Activated CD8-positive, alpha-beta T cell treated with anti-CD3 and anti-CD28 coated beads, Interleukin-2, amount 10 ng/mL, durations not matched to agents 7 days and 5 days (primary cell): ENCODE measurements at places on chromosomes 4 and X. TPM values are rescaled to one million over a fixed set of nuclear protein-coding genes. Genes with fewer than 3 reads are reported as not detected.

GRCh38 chr4:16123356-16124084, 39.7 kb upstream of the PROM1 start:
- no peak for DNase-seq

CCDC120 gene
- 5.4 TPM for total RNA-seq

DNA sequence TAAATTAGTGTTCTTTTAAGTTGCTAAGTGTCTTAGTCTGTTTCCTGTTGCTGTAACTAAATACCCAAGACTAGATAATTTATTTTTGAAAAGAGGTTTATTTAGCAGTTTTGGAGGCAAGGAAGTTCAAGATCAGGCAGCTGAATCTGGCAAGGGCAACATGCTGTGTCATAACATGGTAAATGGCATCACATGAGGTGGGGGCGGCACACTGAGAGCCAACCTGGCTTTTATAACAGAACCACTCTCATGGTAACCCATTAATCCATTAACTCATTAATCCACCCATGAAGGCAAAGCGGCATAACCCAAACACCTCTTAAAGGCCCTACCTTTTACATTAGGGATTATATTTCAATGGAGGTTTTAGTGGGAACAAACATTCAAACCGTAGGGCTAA, 182.2 kb upstream of the GATB start:
- no peak for DNase-seq

CCDC160 gene
- not detected for total RNA-seq

PRKG2 gene
- 0.23 TPM for total RNA-seq

CT55 gene
- not detected for total RNA-seq

GRCh38 chr4:4333265-4333706, 43.2 kb downstream of the ZBTB49 start:
- DNase-seq, result no peak

RBBP7 gene
- 195 TPM for total RNA-seq

SCD5 gene
- 2.9 TPM for total RNA-seq

GRCh38 chr4:128649161-128649560, 160.3 kb upstream of the JADE1 start:
- no peak for DNase-seq

DNA sequence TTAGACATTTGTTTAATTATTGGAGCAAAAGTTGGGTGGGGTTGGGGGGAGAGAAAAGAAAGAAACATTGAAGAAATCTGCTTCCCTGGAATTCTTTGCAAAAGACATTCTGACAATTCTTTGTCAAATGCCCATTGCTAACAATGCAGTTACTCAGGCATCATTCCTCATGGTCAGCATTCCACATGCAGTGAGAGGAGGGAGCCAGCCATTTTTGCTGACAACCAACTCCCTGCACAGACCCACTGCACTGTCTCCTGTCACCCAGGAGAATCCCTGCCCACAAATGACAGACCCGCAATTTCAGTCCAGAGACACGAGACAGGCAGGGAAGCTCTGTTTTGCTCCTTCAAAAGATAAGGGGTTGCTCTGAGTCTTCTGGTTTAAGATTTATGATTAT, 985.1 kb upstream of the SLIT2 start:
- no peak for DNase-seq

- DNase-seq, result no peak
These were observed 98.6 kb upstream of the TTC29 start for GRCh38 chr4:147044241-147044640.

CTAG1A gene
- not detected for total RNA-seq

- DNase-seq, result no peak
These were observed 177.9 kb downstream of the TSPAN5 start for GRCh38 chr4:98480535-98480934.

DNA sequence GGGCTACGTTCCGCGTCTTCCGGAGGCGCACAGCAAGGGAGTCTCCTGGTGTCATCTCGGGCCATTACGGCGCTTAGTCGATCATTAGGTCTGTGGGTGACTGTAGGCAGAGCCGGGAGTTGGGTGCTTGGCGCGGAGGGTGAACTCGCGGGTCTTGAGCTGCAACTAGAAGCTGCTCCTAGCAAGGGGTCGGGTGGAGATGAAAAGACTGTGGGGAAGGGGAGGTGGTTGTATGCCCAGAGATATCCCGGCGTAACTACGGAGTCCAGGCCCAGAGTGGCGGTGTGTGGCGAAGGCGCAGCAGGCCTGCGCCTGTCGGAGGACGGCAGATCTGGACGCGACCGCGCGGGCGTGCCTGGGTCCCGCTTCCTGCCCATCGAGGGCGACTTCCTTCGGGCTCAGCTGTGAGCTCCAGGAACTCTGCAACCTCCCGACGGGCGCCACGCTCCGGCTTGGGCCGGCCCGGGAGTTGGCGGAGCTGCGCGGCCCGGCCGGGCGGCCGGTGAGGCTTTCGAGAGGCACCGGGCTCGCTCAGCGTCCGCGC, 2.7 kb upstream of the NKX3-2 start:
- no peak for DNase-seq

NALF2 gene
- not detected for total RNA-seq

EIF4E gene
- total RNA-seq, result 103 TPM
